ENCODE measurements at places on chromosomes 2 and 18. TPM values are rescaled to one million over a fixed set of nuclear protein-coding genes. Genes with fewer than 3 reads are reported as not detected.

GRCh38 chr18:49151482-49151881, 200.7 kb upstream of the SMAD7 start:
- no peak for DNase-seq

DNA sequence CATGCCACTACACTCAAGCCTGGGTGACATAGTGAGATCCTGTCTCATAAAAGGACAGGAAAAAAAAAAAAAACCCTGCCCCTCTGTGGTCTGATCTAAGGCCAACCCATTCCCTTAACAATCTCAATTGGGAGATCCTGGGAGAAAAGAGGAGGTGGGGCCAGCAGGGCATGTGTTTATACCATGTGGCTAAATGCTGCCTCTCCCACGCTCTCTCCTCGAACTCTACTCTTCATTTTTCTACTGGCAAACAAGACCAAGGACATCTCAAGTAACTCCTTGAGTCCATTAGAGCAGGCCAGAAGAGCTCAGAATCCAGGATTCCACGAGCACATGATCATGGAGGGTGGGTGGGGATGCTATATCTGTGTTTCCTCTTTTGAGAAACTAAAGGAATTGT, 16.7 kb upstream of the NEDD4L start:
- DNase-seq, result no peak

GRCh38 chr2:230318190-230319121, 8.5 kb upstream of the SP140L start:
- no peak for DNase-seq

DNA sequence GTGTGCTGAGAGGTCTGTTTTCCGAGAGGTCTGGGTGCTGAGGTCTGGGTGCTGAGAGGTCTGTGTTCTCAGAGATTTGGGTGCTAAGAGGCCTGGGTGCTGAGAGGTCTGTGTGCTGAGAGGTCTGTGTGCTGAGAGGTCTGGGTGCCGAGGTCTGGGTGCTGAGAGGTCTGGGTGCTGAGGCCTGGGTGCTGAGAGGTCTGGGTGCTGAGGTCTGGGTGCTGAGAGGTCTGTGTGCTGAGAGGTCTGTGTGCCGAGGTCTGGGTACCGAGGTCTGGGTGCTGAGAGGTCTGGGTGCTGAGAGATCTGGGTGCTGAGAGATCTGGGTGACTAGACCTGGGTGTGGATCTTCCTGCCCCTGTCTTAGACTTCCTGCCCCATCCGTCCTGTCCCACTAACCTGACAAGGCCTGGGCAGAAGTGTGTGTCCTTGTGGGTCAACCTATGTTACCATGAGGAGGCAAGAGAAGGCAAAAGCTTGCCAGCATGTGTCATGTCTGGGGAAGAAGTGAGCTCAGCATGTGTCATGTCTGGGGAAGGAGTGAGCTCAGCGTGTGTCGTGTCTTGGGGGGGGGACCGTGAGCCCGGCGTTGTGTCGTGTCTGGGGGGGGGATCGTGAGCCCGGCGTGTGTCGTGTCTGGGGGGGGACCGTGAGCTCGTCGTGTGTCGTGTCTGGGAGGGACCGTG, 69.3 kb downstream of the KCNG2 start:
- no peak for DNase-seq

The GCG gene
- total RNA-seq, result not detected

The TUBB6 gene
- total RNA-seq, result 70.3 TPM

The TMEM178A gene
- 1.4 TPM for total RNA-seq

DNA sequence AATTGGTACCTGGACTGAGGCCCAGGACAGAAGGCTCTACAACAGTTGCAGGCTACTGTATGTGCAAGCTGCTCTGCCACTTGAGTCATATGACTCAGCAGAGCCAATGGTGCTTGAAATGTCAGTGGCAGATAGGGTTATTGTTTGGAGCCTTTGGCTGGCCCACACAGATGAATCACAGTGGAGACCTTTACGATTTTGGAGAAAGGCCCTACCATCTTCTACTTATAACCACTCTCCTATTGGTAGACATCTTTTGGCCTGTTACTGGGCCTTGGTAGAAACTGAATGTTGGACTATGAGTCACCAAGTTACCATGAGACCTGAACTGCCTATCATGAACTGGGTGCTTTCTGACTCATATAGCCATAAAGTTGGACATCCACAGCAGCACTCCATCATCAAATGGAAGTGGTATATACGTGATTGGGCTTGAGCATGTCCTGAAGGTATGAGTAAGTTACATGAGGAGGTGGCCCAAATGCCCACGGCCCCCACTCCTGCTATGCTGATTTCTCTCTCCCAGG, 88.9 kb upstream of the NRXN1 start:
- DNase-seq, result no peak

The DBI gene
- 199 TPM for total RNA-seq
